ENCODE measurements at places on chromosomes 3 and 15.

GRCh38 chr15:69232144-69232543 is 66.6 kb upstream of the PAQR5 start:
- no peak for DNase-seq

DNA sequence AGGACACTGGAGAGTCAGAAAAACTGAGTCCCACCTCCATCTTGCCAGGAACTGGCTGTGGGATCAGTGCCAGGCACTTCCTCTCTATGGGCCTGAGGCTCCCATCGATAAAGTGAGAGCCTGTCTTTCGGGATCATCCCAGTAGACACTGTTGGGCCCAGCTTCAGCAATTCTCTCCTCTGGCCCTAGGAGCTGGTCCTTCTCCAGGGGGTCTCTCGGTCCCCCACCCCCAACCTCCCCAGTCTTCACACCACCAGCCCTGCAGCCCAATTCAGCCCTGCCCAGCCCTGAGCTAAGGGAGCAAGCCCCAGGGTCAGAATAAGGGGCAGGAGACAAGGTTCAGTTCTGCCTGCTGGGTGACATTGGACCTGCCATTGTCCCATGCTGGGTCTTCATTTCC is 4.5 kb upstream of the LCTL start:
- DNase-seq: no peak

- no peak for DNase-seq
Observed at GRCh38 chr3:127061641-127062040, 78.7 kb downstream of the PLXNA1 start.

- no peak for DNase-seq
Observed at GRCh38 chr15:65730549-65731172, 61.4 kb downstream of the DENND4A start.

- DNase-seq: no peak
Observed at GRCh38 chr3:164360078-164360578, 718.2 kb downstream of the SI start.

- no peak for DNase-seq
Observed at GRCh38 chr15:56042498-56042897, 49.1 kb upstream of the NEDD4 start.

DNA sequence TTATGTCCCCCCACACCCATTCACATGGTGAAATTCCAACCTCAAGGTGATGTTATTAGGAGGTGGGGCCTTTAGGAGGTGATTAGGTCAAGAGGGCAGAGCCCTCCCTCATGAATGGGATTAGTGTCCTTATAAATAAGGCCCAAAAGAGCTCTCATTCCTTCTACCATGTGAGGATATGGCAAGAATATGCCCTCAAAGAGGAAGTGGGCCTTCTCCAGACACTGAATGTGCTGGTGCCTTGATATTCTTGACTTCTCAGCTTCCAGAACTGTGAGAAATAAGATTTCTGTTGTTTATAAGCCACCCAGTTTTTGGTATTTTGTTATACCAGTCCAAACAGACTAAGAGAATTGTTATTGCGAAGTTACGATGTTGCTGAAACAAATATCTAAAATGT is 94.4 kb downstream of the ANKRD28 start:
- DNase-seq: no peak

DNA sequence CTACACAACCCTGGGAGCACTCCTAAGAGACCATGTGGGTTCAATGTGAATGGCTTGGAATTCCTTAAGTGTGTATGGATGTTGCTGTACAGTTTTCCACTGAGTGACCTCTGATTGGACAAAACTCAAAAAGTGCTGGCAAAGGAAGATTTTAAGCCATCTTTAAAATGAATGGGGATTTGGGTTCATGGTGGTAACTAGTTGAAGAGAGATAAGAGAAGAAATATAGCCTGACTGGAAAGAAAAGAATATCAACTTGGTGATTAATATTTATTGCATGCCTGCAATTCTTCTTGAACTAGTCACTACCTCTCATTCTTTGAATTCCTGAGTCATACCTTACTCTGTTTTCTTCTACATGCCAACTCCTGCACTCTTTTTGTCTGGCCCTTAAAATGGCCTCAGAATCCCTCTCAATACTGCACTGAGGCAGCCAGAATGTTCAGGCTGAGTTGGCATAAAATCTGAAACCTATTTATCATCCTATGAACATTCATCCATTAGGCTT is 124.7 kb downstream of the RPL22L1 start:
- no peak for DNase-seq

DNA sequence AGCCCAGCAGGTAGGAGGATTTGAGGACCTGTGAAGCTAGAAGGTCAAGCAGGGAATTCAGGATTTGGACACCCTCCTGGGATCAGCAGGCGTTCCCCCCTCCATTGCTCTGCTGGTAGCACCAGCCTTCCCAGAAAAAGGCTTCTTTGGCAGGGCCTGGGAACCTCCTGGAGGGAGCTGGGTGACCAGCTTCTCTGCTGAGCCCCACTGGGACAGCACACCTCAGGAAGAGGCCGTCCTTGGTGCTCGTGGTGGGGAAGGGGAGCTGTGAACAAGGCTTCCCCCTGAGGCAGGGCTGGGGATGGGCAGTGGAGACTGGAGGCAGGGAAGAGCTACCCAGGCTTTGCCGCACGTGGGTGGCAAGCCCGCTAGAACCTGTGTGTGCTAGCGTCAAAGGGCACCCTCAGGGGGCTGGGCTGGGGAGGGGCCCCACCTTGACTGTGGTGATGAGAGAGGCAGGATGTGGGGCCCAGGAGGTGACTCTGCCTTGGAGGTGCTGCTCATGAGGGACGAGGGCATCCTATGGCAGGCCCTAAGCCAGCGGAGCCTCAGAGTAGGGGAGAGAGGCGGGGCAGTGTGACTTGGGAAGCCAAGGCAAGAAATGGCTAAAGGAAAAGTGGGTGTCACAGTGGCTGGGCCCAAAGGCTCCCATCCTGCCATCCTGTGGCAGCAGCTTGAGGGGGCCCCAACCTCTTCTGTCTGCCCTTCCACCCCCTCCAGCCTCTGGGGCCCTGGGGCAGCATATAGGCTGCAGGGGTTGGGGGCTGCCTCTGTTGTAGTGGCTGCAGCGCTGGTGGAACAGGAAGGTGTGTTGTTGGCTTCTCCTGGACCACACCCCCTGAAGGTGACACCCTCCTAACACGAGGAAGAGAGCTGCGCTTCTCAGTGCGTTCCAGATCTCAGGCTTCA is 20.7 kb downstream of the KLF13 start:
- no peak for DNase-seq

- no peak for DNase-seq
Observed at GRCh38 chr15:78508272-78508671, 895 bp downstream of the HYKK start.

- no peak for DNase-seq
Observed at GRCh38 chr3:185532901-185533300, 19.5 kb downstream of the LIPH start.

DNA sequence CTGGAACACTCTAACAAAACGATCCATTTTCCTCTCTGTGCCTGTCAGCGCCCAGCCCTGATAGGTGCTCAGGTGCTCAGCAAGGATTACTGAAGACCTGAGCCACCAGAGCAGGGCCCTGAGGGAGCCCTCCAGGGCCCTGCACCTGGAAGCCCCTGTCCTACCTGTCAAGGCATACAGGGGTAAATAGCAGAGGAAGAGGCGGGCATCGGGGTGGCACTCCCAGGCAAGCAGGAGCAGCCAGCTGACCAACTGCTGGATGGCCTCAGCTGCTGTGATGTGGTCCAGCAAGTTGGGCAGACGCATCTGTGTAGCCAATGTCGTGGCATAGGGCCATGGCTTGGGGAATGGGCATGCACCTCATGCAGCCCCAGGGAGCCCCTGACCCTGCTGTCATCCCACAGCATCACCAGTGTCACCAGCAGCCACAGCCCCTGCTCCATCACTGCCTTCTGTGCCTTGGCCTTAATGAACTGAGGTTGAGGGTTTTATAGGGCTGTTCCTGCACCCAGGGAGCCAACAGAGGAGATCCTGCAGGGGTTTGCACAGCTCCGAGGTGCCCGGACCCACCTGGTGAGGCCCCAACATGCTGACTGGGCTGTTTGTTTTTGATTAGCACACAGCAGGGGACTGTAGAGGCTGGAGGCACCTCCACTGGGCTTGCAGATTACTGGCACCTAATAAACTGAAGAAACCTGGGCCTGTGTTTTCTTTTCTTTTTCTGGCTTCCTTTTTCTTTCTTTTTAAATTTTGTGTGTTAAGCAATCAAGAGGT is 7.9 kb upstream of the WDR6 start:
- DNase-seq: no peak

GRCh38 chr3:94065819-94066480 is 3.1 kb downstream of the NSUN3 start:
- DNase-seq: no peak

- DNase-seq: no peak
Observed at GRCh38 chr15:31453558-31454318, 127.1 kb downstream of the KLF13 start.

DNA sequence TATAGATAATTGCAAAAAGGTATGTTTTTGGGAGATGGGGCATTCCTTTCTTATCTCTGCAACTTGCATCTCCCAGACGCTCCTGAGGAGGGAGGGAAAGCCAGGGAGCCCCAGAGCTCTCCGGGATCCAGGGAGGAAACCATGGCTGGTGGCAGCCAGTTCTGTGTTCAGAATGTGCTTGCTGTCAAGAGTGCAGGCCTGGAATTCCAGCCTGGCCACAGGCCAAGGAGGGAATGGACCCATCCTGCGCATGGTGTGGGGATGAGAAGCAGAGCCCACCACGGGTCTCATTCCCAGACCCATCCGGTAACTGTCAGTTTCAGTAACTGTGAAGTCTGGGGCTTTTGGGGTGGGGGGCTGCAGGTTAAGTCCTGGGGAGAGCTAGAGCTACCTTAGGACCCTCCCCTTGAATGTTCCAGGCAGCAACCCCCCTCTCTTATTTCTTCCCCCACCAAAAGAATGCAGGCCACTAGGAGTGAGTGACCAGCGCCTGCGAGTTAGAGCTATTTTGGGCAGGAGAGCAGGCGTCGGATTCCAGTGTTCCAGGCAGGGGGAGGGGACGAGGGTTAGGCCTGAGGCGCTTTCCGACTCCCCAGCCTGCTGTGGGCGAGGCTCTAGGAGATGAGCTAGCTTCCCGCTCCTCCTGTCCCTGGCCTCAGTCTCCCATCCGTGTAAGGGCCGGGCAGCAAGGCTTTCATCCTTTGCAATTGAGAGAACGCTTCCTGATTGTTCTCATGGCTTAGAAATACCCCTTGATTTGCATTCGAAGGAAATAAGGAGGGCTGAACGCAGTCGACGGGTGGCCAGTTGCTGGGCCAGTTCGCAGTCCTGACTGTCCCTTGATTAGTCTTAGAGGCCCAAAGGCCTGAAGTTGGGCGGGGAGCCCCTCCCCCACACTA is 781 bp upstream of the DAG1 start:
- DNase-seq: no peak

- DNase-seq: no peak
Observed at GRCh38 chr3:41418961-41419691, 219.8 kb downstream of the CTNNB1 start.

DNA sequence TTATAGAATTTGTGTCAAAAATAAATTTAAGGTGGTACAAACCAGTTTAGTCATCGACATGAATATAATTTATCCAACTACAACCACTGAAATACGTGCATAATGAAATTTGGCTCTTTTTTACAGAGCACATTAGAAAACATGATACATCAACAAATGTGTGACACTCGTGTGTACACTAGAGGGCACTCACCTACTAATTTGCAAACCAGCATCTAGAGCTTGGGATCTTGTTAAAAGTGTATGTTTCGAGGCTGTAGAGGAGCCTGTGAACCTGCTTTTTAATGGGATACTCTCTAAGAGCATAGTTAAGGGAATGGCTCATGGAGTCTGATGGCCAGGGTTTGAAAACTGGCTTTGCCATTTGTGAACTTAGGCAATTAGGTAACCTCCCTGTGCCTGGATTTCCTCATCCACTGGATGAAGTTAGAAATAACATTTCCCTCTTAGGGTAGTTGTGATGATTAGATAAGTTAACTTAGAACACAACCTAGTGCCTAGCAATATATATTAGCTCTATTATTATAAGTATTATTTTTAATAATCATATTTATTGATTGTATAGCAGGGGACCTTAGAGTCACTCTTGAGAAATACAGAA is 8.8 kb upstream of the CPOX start:
- DNase-seq: peak; percentile 10

DNA sequence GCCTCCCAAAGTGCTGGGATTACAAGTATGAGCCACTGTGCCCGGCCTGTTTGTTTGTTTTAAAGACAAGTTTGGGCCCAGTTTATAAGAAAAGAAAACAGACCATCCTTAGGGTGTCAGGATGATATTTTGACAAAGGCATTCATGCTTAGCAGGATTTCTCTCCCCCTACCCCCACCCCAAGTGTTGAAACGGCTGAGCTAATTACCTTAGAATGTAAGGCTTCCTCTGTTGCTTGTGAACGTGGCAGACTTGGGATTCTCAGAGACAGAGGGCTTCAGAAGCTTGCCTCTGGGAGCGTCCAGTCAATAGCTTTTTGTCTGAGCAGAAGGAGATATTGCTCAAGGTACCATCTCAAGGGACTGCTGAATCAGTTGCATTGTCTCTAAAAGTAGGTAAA is 24.0 kb downstream of the FLNB start:
- DNase-seq: no peak

- DNase-seq: no peak
Observed at GRCh38 chr3:89966877-89967665, 859.6 kb downstream of the EPHA3 start.

DNA sequence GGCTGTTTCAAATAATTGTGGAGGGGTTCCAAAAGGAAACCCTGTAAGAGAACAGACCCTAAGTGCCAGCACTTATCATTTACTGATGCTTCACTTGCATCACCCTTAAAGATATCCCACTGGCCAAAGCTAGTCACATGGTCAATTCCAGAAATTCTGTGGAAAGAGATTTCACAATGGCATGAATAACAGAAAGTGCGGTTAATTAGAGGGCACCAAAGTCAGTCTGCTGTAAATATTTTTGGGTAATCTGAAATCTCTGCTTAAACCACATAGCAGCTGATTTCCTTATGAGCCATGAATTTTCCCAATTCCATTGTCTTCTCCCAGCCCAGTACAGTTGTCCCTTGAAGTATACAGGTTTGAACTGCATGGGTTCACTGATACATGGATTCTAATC is 346.1 kb downstream of the SI start:
- DNase-seq: no peak

- no peak for DNase-seq
Observed at GRCh38 chr15:60949039-60949977, 279.8 kb downstream of the RORA start.

- no peak for DNase-seq
Observed at GRCh38 chr15:69466733-69467132, 14.1 kb downstream of the RPLP1 start.

GRCh38 chr15:23372284-23372683 is 17.7 kb downstream of the GOLGA8S start:
- DNase-seq: no peak

DNA sequence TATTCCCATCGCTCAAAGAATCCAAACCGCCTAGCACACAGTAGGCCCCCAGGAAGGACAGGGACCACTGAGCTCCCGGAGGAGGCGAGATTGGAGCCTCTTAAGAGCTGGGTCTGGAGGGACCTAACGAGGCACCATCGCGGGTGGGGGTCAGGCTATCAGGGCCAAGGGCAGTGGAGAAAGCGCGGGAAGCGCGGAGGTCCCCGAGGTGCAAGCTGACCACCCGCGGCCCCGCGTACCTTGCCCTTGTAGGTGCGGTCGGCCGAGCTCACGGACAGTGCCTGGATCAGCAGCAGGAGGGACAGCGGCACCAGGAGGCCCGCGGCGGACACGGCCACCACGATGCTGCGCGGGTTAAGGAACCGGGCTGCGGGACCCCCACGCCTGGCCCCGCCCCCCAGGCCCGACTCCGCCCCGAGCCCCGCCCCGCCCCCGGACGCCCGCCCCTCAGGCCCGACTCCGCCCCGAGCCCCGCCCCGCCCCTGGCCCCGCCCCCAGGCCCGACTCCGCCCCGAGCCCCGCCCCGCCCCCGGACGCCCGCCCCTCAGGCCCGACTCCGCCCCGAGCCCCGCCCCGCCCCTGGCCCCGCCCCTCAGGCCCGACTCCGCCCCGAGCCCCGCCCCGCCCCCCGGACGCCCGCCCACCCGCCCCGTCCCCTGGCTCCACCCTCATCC is 3.9 kb downstream of the ZDHHC19 start:
- no peak for DNase-seq

Data from NCI-H187 treated with DMSO at 0.1 percent for 48 hours (cell line).